ENCODE measurements at places on chromosomes 1 and 21. TPM values are rescaled to one million over a fixed set of nuclear protein-coding genes. Genes with fewer than 3 reads are reported as not detected.

Gene C1orf56
- total RNA-seq = 0.23 TPM

Gene FNBP1L
- total RNA-seq = 8.3 TPM

Gene NCAM2
- not detected for total RNA-seq

Gene APCS
- total RNA-seq = not detected

Gene CIART
- 6.7 TPM for total RNA-seq

DNA sequence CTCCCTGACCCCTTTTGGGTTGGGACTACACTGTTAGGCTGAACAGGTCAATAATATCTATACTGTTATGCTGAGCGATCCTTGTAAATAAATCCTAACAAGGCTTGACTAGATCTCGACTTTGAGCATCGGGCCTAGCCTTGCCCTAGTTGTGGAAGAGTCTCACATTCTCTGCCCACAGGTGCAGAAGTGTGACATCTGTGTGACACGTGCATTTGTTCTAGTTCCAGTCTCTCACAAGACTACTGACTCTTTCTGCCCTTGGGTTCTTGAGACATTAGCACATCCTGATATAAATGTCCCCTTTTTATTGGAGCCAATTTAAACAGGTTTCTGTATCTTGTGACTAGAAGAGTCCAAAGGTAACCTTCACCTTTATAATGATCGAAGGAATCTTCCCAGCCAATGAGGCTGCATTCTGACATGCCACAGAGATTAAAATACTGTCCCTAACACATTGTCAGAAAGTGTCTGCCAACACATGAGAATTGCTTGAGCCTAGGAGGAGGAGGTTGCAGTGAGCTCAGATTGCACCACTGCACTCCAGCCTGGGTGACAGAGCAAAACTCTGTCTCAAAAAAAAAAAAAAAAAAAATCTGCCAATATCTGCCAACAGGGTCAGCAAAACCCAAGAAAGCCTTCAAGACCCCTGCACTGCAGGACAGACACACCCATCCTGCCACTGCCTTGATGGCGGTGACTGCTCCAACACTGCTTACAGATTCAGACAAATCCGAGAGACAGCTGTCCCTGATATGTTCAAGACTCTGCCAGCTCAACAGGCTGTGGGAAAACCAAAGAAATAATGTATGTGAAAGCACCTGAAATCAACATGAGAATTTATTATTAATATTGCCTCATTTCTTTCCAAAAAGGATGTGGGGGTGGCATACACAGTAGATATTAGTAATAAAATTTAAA lies 56.5 kb upstream of the PSEN2 start:
- DNase-seq = no peak

DNA sequence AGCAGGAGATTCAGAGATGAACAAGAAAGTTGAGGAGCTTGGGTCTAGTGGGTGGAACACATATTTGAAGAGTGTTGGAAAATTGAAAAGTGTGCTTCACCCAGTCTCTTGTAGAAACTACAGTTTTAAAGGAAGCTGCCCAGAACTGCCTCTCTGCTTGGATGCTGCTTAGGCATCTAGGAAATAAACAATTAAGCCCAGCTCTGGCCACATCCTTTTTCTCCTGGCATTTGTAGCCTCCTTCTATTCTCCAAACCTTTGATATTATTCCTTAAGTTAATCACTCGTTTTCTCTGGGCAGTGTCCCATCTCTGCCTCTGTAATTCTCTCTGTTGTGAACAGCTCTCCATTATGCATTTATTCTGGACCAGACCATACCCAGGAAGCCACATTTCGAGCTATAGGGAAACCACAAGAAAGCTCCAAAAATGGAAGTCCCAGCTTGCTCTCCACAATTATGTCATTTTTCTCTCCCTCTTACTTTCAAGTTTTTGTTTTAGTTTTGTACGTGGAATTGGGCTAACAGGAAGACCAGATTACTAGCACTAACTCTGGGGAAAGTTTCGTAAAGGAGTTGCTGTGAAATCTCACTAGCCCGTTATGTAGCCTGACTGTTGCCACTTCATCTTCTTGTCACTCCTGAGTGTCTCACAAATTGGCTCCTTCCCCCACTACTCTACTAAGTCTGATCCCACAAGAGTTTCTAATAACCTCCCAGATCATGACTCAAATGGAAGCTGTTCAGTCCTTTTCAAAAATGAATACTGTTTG lies 102.2 kb downstream of the NTMT2 start:
- no peak for DNase-seq

- no peak for DNase-seq
These were observed 25.0 kb downstream of the RGS7 start for GRCh38 chr1:241332037-241332409.

DNA sequence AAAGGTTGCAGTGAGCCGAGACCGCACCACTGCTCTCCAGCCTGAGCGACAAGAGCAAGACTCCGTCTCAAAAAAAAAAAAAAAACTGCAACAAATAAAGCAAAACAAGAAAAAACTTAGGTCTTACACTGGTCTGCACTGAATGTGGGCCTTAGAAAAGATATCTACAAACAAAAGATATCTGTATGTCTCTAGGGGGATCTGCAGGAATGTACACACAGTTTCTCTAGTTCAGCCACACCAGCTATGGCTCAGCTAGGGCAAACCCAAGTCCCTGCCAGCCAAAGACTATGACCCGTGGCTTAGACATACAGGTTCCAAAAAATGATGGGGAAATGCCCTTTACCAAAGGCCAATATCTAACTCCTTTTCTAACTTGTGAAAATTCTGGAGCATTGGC lies 202.4 kb upstream of the KAZN start:
- DNase-seq = no peak

DNA sequence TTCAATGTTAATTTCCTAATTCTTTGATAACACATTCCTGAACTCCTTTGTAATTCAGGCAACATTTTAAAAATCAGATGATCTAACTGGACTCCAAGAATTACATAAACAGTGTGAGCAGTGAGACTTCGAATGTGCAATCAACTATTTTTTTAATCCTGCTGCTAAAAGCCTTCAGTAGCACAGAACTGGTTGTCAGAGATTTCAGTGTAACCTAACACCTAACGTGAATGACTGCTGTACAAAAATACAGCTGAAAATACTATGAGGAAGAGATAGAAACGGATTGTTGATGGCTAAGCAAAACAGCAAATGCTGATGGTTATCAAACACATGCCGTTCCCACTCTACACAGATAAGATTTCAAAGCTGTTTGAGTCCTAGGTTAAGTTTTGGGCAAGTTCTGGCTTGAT lies 46.1 kb downstream of the APP start:
- no peak for DNase-seq

- no peak for DNase-seq
These were observed 47.1 kb upstream of the LRRC3 start for GRCh38 chr21:44408226-44408625.

DNA sequence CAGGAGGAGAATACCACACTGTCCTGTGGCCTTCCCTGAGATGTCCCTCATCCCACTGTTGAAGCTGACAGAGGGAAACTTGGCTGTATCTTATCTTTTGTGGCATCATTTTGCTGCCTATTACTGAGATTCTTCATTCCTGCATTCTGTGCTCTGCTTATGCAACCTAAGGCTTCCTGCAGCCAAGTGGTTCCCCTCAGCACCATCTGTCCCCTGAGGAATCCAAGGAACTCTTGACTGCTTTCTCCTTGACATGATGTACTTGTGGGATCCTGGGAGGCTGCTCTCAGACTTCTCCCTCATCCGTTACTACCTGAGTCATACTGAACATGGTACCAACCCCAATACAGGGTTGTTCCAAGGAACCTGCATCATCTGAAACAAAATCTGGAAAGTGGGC lies 21.1 kb upstream of the RIMKLA start:
- no peak for DNase-seq
